ENCODE measurements at places on chromosomes 7 and 10. TPM values are rescaled to one million over a fixed set of nuclear protein-coding genes. Genes with fewer than 3 reads are reported as not detected.

The PITX3 gene
- not detected for total RNA-seq

The FANK1 gene
- total RNA-seq = 0.42 TPM

The LUC7L2 gene
- 45.4 TPM for total RNA-seq

The C10orf62 gene
- not detected for total RNA-seq

The TMED4 gene
- total RNA-seq = 71.4 TPM

DNA sequence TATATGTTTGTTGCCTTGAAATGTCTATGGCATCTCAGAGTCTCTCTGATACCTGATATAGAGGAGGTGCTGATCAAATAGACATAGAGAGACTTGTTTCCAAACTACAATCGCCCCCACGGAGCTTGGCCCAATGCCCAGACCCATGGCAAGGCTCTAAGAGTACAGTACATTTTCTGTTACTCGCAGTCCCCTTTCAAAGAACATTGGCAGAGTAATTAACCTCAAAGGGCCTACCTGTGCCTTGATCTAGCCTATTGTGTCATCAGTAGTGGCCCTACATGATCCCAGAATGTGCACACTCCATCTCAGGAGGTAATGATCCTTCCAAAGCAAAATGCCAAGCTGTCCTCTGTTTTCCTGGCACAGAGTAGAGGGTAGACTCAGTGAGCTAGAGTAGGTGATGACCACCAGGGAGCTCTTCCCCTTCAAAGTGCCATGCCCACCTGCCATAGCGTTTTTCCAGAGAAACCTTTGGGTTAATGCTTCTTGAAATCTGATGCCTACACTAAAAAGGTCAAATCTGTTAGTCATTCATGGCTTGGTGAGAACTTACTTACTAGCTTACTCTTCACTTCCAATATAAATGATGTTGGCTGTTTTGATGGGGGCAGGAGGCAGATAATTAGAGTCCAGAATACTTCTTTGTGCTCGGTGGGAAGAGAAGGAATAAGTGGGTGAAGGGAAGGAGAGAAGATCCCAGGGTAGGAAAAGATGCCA is 41.2 kb upstream of the ACSL5 start:
- DNase-seq = no peak

GRCh38 chr7:15801551-15801950 is 115.1 kb upstream of the MEOX2 start:
- DNase-seq = peak; percentile 73

- DNase-seq = no peak
Measured at GRCh38 chr7:2037808-2038522, 194.8 kb downstream of the MAD1L1 start.

DNA sequence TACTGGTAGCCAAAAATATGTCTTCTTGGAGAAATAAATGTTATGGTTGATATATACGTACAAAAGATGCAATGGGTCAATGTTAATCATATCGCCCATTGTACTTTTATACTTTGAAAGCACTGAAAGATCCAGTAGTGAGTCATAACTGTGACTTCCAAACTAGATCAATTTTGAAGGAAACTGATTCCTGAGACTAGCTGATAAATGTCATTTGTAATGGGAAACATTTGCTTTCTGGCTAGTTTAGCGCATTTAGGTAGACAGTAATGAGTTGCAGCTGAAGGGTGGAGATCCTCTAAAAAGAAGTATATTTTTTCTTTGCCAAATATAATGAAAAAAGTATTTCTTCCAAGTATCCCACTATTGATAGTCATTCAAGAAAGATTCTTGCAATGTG is 53.5 kb upstream of the ARHGAP21 start:
- no peak for DNase-seq

The ZNF22 gene
- total RNA-seq = 16.3 TPM

DNA sequence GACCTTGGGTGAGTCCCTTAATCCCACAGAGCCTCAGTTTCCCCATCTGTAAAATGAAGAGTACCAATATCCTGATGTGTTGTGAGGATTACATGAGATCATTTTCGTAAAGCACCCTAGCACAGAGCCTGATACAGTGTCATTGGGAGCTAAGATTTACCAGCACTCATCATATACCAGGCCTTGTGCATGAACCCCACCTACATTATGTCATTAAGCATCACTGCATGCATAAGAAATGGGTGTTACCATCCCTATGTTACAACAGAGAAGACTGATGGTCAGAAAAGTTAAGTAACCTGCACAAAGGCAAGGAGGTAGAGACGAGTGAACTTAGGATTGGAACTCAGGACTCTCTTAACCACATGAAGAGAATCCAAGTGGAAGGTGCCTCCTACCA is 290.6 kb downstream of the KCNMA1 start:
- no peak for DNase-seq

The LBX1 gene
- total RNA-seq = not detected

- no peak for DNase-seq
Measured at GRCh38 chr7:75856536-75856935, 22.3 kb upstream of the RHBDD2 start.

GRCh38 chr7:157575777-157576176 is 239.0 kb downstream of the DNAJB6 start:
- no peak for DNase-seq

- no peak for DNase-seq
Measured at GRCh38 chr10:117680601-117681000, 138.1 kb downstream of the EMX2 start.

The PKD2L1 gene
- total RNA-seq = not detected

- DNase-seq = no peak
Measured at GRCh38 chr10:25039531-25039930, 23.1 kb downstream of the THNSL1 start.

DNA sequence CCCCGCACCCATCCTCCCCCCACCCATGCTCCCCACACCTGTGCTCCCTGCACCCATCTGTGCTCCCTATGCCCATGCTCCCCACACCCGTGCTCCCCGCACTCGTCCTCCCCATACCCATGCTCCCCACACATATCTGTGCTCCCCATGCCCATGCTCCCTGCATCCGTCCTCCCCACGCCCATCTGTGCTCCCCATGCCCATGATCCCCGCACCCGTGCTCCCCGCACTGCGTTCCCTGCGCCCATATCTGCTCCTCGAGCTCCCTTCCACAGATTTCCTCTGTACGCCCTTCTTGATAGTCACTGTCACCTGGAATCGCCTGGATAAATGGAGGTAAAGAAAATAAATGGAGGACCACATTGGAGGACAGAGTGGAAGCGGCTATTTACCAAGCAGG is 9.9 kb downstream of the DIP2C start:
- DNase-seq = no peak

DNA sequence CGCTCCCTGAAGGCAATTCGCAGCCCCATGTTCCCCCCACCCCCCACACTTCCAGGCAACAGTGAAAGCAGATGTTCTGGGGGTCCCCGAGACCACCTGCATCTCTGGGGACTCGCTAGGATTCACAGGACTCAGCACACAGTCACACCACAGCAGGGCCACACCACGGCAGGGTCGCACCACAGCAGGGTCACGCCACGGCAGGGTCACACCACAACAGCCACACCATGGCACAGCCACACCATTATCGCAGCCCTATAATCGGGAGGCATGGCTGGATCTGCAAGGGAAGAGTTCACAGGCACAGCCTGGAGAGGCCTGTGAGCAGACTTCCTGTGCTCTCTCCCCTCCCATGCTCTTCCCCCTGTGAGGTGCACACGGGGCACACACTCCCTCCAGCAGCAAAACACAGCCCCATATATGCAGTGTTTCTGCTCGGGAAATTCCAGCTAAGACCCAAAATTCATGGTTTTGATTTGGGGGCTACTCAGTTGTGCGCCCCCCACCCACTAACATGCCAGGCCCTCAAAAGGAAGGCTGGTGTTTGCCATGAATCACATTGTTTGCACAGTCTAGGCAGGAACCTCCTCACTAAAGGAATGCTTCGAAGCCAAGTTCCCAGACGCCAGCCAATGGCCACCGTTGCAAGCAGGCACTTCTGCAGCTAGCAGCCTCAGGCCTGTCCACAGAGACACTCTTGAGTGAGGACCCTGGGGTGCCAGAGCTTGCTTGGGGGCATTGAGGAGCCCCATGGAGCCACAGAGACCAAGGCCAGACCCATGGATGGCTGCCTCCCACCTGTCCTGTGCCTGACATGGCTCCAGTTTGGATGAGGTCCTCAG is 7.0 kb upstream of the DPYSL4 start:
- DNase-seq = no peak

The PVRIG gene
- not detected for total RNA-seq

- no peak for DNase-seq
Measured at GRCh38 chr10:43122096-43122495, 16.1 kb upstream of the CSGALNACT2 start.

DNA sequence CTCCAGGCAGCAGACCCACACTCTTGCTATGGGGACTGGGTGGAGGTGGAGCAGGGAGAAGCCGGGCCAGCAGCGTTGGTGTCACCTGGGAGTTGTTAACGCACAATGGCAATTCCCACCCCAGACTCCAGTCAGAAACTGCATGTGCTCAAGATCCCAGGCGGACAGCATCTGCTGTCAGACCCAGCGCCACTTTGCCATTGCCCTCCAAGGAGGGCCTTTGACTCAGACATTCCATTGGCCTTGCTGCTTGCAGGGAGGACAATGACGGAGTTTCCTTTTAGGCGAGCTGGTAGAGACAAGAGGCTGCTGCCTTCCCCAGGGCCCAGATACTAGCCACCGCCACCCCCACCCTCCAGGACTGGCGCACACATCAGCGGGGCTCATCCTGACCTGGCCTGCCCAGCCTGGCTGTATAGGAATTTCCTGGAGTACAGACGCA is 34.5 kb downstream of the ZNF775 start:
- no peak for DNase-seq

GRCh38 chr10:83809001-83809400 is 330.3 kb upstream of the GHITM start:
- DNase-seq = no peak

The FLNC gene
- total RNA-seq = 38.6 TPM

DNA sequence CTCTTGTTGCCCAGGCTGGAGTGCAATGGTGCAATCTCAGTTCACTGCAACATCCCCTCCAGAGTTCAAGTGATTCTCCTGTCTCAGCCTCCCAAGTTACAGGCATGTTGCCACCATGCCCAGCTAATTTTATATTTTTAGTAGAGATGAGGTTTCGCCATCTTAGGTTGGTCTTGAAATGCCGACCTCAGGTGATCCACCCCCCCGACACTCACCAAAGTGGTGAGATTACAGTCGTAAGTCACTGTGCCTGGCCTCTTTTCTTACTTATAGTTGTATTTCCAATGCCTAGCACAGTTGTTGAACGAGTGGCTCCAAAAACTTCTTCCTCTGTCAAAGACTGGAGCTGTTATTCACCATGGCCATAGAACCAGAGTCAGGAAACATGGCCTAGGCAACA is 6.7 kb downstream of the RNF216 start:
- no peak for DNase-seq

The TAF3 gene
- 2.6 TPM for total RNA-seq

The ACTR1A gene
- total RNA-seq = 124 TPM

DNA sequence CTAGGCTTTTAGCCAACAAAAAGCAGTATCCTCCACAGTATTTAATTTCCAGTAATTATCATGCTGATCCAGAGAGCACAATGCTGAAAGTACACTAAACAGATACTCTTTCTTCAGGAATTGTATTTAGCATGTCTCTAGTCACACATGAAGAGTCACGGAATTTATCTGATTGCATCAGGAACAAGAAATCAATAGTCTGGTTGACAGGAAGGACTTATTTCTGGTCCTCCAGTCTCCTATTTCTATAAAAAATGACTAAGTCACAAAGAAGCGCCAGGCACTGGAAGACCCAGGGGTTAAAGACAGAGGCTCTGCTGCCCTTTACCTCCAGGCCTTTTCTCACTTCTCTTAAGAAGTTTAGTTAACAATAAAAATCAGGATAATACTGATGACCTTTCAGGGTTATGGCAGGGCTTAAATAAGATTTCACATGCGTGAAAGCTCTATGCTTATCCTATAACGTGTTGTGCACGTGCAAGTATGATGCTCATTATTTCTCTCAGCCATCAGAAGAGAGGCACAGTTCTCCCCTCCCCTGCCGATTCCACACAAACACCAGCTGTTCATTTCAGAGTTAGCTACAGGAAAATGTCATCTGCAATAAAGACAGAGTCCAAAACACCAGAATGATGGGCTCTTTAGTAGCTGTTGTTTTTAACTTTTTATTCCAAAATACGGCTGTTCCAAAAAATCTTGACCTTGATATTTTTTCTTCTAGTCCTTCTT is 36.9 kb downstream of the SLC26A4 start:
- no peak for DNase-seq

DNA sequence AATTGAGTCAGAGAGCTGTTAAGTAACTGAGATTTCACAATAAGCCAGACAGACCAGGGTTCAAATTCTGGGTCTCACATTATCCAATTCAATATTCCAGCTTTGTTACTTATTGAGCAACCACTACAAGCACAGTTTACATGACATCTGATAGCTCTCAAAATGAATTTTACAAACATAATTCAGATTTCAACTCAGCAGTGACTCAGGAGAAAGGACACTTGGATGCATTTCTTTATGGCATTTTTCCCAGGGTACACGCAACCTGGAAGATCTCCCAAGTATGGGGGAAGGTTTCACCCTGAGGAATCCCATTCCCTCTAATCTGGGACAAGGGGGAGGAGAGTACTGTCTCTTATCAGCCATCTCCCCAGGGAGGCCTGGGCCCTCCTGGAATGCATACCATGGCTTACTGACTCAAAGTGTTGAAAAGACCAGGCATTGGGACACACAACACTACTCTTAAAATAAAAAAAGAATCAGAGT is 102.4 kb downstream of the CFTR start:
- peak; percentile 68 for DNase-seq

GRCh38 chr7:13111230-13111629 is 423.8 kb downstream of the ARL4A start:
- DNase-seq = peak; percentile 66

DNA sequence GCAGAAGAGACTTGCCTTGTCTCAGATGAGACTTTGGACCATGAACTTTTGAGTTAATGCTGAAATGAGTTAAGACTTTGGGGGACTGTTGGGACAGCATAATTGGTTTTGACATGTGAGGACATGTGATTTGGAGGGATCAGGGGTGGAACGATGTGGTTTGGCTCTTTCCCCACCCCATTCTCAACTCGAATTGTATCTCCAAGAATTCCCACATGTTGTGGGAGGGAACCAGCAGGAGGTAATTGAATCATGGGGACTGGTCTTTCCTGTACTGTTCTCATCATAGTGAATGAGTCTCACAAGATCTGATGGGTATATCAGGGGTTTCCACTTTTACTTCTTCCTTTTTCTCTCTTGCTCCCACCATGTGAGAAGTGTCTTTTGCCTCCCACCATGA is 229.7 kb upstream of the KCND2 start:
- DNase-seq = peak; percentile 51

The GRID2IP gene
- total RNA-seq = not detected

GRCh38 chr10:29900865-29901264 is 158.5 kb downstream of the JCAD start:
- DNase-seq = no peak

The CPA1 gene
- total RNA-seq = not detected

GRCh38 chr10:89134963-89135362 is 72.2 kb downstream of the CH25H start:
- no peak for DNase-seq

Data from HT1080 (cell line).